ENCODE measurements at places on chromosomes 3 and 15.

DNA sequence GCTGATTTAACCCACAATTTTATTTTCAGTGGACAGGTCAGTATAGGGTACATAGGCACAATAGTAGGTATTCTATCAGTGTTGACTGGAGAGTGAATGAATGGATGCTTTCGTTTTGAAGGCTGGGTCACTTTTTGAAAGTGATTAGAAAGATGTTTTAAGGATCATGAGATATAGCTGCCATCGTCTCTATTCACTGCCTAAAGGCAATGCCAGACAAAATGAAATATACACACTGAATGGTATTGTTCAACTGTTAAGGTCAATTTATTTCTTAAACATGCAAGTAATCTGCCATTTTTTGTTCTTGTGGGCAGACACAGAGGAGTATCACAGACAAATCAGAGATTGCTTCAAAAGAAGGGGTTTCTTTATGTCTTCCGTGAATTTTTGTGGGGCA is 395.3 kb downstream of the VGLL3 start:
- no peak for DNase-seq

- DNase-seq: no peak
These were observed 94.7 kb downstream of the OCA2 start for GRCh38 chr15:28004143-28005003.

DNA sequence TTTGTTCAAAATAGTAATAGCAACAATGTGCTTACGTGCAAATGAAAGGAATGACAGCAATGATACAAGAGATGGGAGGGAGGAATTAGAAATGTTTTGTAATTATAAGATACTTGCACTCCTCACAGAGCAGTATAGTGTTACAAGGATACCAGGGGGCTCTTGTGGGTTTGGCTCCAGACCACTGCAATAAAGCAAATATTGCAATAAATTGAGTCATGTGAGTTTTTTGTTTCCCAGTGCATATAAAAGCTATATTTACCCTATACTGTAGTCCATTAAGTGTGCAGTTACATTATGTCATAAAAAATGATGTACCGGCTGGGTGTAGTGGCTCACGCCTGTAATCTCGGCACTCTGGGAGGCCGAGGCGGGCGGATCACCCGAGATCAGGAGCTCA is 864.3 kb downstream of the NSUN3 start:
- no peak for DNase-seq

DNA sequence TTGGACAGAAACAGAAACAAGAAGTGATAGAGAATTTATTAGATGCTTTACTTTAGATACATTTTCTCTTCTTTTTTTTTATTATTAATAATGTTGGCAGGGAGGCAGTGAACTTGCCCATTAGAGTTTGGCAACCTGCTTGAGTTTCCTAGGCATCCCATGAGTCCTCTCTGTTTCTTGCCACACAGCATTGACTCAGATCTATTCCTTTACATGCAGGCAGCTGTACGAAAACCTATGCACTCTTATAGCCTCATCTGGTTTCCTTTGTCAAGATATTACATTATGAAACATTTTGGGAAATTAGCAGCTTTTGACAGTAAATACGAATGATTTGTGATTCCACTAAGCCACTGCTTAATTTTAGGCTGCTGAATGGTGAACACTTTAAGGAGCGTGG is 23.3 kb downstream of the IL1RAP start:
- no peak for DNase-seq

DNA sequence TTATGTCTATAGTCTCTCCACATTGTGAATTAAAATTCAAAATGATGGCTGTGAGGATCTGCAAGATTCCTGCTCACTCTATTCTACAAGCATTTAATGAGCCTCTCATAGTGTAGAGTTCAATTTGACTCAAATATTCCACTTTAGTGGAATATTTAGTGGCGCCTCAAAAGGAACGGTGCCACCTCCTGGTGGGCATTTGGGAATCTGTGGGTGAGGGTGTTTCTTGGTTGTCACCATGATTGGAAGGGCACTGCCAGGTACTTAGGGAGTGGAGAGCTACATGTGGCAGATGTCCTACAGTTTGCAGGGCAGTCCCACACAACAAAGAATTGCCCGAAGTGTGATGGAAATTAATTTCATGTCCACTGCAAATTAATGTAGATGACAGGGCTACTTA is 21.5 kb upstream of the KCNMB3 start:
- DNase-seq: no peak

- DNase-seq: no peak
These were observed 14.6 kb downstream of the NUDT16 start for GRCh38 chr3:131396170-131396569.

DNA sequence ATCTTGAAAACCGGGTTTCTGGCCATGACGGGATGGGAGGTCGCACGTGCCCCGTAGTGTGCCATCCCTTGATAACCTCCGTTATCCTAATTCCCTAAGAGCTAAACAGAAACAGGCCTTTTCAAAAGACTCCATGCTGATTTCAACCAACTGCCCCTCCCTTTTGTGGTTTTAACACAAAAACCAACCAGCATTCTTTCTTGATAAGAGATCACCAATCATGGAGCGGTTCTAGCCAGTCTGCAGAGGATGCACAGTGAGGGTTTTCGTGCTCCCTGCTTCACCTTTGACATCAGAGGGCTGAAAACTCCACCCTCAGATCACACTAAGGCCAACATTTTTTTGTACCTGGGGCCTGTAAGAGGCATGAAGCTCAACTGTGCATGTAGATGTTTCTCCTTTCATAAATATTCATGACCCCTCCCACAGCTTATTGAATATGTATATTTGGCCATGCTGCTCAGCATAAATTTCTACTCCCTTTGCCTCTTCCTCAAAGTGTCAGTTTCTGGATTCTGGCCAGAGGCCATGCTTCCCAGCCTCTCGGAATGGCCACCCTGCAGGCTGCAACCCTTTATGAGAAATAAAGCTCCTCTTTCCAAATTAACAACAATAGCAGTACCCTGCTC is 41.3 kb downstream of the FAM3D start:
- no peak for DNase-seq

GRCh38 chr3:45881078-45882022 is 5.0 kb upstream of the CCR9 start:
- no peak for DNase-seq

GRCh38 chr15:60994963-60995475 is 234.1 kb downstream of the RORA start:
- no peak for DNase-seq

DNA sequence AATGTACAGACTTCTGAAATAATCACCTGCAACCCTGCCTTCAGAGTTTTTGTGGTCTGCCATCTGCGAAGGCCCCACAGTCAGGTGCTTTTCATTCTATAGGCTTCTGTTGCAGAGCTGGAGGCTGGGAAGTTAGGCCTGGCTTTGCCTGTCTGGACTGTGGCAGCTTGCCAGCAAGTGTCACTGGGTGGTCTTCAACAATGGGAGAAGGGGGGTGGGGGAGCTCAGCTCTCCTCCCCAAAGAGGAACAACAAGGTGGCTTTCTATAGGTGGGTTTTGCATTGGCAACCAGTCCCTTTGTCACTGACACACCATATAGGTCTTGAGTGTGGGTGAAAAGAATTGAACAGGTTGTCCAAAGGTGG is 7.3 kb downstream of the BOC start:
- DNase-seq: no peak

- DNase-seq: no peak
These were observed 619.0 kb upstream of the GOLIM4 start for GRCh38 chr3:168714609-168715240.

DNA sequence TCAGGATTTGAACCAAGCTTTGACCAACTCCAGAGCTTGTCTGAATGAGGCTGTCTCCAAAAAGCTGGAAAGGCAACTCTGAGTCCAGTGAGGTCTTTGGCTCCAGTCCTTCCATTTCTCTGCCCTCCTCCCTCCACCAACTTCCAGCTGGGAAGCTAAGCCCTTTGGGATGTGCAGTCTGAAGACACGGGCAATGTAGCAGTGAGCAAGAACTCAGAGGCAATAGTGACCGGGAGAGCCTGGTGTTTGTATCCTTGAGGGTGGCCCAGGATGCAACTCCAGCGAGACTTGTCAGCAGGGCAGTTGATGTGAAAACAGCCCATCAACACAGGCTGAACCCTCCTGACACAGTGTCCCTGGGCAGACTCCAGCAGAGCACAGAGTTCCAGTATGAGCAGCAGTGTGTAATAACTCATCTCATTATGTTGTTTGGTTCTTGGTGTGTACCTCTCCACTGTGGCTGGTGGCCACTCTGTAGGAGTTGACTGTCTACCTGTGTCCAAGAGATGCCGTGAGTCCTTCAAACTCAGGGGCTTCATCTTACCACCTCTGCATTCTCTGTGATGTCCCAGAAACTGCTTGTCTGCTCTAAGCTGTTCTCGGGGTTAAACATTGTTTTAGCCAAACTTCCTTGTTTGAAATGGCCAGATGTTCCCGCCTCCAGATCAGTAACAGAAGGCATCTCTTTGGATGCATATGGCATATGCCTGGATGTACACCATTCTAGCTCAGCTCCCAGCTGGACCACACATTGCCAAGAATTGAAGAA is 6.6 kb downstream of the CDCP1 start:
- DNase-seq: no peak

- no peak for DNase-seq
These were observed 104.1 kb upstream of the LPP start for GRCh38 chr3:188049606-188050530.

- no peak for DNase-seq
These were observed 239.9 kb downstream of the EPHB1 start for GRCh38 chr3:135034891-135035440.

DNA sequence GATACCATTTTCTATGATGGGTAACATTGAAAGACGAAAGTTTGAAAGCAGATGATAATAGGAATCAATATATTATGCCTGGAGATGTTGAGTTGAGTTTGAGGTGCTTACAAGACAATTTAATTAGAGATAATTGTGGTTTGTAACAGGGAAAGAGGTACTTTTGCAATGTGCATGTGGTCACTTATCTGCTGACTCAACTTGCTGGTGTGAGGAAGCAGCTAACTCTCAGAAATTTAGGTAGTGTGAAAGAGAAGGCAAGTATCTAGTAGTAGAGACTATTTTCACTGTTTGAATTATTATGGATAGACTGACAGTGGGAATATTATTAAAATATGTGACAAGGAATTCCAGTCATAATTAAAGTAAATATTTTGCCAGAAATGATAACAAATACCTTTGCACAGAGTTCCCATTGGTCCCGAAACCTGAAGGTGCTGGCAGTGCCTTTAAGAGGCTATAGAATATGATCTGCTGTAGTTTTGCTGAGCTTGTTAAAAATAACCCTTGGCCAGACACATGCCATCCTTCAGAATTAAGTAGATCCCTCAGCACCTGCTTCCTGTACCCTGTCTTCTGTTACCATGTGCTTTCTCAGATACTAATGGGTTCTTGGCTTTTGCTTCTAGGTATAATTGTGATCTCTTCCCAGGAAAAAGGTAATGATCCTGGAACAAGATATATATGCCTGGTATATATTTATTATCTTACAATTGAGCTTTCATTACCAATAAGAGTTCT is 315.9 kb downstream of the BCHE start:
- no peak for DNase-seq

GRCh38 chr15:96369825-96370621 is 39.5 kb downstream of the NR2F2 start:
- DNase-seq: no peak

DNA sequence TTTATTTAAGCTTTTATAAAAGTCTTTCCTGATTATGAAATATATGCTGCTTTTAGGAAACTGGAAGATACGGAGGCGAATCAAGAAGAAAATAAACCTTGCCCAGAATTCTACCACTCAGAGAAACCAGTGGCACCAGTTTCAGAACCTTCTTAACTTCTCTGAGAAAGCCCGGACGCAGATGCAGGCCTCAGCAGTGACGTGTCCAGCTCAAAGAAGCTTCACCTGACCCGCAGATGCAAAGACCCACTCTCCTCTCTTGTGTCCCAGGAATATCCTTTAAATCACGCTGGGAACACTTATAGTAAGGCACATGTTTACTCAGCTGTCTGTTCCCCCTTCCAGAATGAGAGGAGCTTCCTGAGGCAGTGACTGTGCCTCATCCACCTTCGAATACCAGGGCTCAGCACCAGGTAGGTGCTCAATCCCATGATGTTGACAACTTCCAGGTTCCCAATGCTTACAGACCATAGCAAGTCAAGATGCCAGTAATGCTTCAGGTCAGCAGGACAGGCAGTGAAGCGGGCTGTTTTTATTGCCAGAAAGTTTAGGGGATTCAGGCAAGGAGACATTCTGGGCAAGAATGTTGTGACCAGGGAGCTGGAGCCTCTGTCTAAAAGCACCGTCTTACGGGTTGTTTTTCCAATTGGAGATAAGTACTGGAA is 39.9 kb upstream of the LDHAL6B start:
- no peak for DNase-seq

- no peak for DNase-seq
These were observed 71.3 kb upstream of the MBNL1 start for GRCh38 chr3:152197451-152197850.

GRCh38 chr3:53721187-53722119 is 124.8 kb downstream of the CHDH start:
- DNase-seq: no peak

GRCh38 chr3:45064512-45065372 is 38.6 kb downstream of the CLEC3B start:
- no peak for DNase-seq

Data from GM12891 (cell line).